ENCODE measurements at places on chromosomes 7 and 10. TPM values are rescaled to one million over a fixed set of nuclear protein-coding genes. Genes with fewer than 3 reads are reported as not detected.
A peak's percentile ranks its signal among the peaks of the same experiment; 100 is the strongest.

The ANKRD61 gene
- total RNA-seq = not detected

The AGR2 gene
- total RNA-seq = not detected

The PRR15 gene
- 6.3 TPM for total RNA-seq

The CDK1 gene
- 9.0 TPM for total RNA-seq

The STYXL1 gene
- 23.5 TPM for total RNA-seq

The SPDYE2 gene
- not detected for total RNA-seq

The GRIFIN gene
- total RNA-seq = not detected

The CYP2C19 gene
- total RNA-seq = 0.12 TPM

The NPY4R2 gene
- total RNA-seq = 0.53 TPM

DNA sequence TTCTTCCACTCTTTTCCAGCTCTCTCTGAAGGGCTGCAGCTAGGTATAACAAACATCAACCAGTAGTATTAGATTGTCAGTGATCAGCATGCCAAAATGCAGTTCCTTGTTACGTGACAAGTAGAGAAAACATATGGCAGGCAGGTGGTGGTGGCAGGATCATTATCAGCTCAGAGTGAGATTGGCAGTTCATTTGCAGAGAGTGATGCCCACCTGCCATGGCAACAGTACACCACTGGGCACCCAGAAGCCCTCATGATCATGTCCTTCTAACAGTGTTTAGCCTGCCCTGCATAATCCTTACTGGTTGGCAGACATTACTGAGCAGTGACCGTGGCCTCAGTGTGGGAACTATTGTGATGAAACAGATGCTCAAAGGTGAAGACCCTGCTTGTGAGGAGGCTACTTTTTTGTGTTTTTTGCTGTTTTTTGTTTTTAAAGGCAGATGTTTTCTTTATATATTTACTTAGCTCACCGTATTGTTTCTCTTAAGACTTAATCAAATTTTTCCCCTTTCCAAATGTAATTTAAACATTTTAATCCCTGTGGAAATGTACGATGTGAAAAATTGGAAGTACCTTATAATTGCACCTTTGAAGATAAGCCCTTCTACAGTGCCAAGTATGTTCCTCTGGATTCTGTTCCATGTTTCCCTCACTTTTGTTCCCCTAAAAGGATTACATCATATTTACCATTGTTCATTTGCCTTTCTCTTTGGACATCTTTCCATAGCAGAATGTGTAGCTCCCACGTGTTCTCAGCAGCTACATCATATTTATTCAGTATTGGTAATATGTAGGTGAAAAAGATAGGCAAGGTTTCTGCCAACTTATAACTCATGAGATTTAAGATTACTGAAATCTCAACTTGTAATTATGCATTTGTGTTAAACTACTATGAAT lies 179.6 kb downstream of the SND1 start:
- DNase-seq = no peak

- no peak for DNase-seq
These were observed 389.6 kb upstream of the PODXL start for GRCh38 chr7:131945957-131946544.

- no peak for DNase-seq
These were observed 2.7 kb downstream of the WASL start for GRCh38 chr7:123746055-123746454.

DNA sequence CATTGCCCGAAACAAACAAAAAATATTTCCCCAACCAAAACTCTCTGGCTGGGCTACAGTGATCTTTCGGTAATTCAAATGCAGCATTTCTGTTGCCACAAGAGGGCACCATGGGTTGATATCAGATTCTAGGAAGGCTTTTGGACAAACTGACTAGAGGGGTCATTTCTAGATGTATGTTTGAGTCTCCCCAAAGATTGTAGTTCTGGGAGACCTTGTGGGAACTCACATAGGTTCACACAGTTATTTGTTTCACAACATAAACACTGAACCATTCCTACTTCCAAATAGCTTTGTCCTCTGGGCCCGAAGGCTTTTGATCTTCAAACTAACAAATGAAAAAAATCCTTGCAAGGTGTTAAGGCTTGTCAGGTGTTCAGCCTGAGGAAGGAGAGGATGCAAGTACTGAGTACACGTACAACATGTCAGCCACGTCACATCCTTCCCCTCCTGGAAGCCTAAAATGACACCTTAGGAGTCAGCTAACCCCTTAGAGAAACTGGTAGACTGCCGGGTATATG lies 37.0 kb upstream of the IL15RA start:
- DNase-seq = no peak

DNA sequence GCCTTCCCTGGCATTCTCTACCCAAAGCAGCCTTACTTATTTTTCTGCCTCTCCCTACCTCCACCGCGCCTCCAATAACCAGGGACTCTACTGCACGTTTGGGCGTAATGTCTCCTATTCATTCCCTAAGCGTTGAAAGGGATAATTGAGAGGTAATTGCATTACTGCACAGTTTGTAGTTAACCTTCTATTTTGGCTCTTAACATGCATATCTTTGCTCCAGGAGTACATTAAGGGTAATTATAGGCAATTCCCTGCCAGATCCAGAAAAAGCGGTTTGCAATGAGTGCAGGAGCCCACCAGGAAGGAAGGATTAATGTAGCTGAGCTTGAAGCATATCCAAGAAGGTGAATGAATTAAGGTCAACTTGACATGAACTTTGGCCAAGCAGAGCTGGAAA lies 558.4 kb downstream of the TYW1 start:
- no peak for DNase-seq

DNA sequence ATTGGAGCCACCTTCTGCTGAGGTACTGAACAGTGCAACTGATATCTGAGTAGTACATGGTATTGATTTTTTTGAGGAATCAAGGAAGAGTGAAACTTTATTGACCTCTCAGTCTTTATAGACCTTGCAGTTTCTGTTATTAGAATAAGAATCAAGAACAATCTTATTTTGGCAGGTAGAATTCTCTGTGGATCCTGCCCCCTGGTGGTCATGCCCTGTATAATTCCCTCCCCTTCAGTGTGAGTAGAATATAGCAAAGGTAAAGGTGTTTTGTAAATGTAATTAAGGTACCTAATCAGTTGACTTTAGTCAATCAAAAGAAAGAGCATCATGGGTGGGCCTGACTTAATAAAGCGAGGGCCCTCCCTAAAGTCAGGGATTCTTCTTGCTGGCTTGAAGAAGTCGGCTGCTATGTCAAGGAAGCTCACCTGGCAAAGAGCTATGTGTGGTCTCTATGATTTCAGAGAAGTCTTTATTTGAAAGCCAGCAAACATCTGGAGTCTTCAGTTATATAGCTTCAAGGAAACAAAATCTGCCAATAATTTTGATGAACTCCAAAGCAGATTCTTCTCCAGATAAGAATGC lies 142.8 kb downstream of the LSM5 start:
- no peak for DNase-seq

DNA sequence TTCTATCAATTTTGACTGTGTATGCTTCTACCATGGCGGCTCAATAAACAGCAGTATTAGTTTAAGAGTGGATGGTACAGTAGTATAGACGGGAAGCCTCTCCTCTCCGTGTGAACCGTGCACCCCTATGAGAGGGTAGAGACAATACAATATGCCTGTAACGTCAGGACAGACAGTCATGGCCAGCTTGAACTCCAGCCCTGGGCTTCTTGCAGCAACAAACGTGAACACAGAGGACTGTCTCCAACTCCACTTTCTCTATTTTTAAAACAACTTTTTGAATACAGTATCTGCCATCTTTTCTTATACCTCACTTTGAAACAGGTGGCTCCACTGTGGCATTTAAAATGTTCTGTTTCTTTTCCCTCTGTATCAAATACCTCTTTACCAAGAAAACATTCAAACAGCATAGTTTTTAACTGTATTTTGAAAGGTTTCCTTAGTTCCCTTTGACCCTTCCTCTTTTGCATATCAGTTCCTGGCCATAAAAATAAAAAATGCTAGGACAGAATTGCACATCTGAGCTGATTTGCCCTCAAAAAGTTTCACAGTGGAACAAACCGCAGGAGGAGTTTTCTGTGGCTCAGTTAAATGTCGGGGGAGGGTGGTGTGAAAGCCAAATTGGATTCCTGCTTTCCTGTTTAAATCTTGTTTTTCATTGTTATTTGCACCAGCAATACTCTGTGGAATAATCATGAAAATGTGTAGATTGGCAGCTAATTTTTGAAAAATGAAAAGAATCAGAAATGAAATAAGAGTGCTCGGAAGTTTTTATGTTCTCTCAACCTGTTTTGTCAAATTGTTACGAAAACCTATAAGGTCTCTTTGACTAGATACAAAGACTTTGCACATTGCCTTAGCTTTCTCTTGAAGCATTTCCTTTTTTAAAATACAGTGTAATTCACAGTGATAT lies 8.0 kb downstream of the IKZF1 start:
- DNase-seq = no peak

DNA sequence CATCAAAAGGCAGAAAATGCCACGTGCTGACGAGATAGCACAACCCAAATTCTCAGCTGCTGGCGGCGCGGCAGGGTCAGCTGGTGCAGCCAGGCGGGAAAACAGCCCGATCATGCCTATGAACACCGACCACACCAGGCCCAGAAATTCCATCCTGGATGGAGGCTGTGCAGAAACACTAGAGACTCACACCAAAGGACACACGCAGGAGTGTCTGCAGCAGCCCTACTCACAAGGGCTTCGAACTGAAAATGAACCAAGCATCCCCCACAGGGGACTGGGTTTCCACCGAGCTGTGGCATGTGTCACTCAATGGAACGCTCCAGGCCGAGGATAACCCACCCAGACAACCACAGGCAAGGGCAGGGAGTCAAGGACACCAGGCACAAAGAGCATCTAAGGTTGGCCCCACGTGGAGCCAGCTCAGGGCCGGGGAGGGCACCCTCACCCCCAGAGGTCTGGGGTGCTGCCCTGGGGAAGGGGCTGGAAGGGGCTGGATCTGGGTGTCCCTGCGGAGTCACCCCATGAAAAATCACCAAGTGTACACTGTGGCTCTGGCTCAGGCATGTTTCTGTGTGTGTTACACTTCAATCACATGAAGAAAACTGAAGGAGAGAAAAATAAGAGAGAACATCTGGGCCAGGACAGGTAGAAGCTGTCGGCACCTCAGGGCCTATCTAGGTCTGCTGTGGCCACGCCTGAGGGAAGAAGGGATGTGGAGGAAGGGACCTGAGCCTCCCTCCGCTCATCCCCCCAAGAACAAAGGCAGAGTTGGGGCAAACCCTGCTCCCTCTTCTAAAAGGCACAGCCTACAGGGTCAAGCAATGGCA lies 33.0 kb downstream of the RASGEF1A start:
- DNase-seq = peak; percentile 58

DNA sequence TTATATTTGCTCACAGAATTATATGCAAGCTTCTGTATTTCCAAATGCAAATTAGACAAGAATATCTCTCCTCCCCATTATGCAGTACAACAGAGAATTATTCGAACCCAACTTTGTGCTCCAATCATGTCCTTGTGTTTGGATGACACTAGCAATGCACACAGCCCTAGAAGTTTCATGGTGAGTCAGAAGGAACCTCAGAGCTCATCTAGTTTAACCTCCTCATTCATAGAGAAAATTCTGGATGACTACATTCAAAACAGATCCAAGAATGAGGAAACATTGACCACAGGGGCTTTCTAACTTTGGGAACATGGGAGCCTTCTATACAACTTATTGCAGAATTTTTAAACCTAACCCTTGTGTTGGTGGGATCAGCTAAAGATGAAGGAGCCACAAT lies 12.8 kb upstream of the ARID5B start:
- DNase-seq = no peak

GRCh38 chr10:98418665-98419468 lies 3.9 kb upstream of the PYROXD2 start:
- DNase-seq = no peak

GRCh38 chr7:8809320-8809719 lies 375.9 kb downstream of the NXPH1 start:
- no peak for DNase-seq

- no peak for DNase-seq
These were observed 220.0 kb downstream of the ARHGAP21 start for GRCh38 chr10:24503461-24504320.

DNA sequence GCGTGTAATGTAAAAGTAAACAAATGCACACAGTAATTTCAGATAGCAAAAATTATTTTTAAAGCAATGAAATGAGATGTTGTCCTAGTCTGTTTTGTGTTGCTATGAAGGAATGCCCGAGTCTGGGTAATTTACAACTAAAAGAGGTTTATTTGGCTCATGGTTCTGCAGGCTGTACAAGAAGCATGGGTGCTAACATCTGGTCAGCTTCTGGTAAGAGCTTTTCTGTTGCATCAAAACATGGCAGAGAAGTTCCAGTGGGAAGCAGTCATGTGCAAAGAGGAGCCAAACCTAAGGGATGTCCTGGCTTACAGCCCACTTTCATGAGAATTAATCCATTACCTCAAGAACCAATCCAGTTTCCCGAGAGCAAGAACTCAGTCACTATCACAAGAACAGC lies 62.9 kb upstream of the MNX1 start:
- DNase-seq = no peak

- DNase-seq = no peak
These were observed 10.7 kb upstream of the SLIT1 start for GRCh38 chr10:97196223-97197029.

GRCh38 chr10:15719899-15720634 lies at the start of gene ITGA8:
ITGA8 (minus strand) TSS chr10:15719922; CDS start chr10:15719771, 151 bp downstream.
- DNase-seq = no peak

DNA sequence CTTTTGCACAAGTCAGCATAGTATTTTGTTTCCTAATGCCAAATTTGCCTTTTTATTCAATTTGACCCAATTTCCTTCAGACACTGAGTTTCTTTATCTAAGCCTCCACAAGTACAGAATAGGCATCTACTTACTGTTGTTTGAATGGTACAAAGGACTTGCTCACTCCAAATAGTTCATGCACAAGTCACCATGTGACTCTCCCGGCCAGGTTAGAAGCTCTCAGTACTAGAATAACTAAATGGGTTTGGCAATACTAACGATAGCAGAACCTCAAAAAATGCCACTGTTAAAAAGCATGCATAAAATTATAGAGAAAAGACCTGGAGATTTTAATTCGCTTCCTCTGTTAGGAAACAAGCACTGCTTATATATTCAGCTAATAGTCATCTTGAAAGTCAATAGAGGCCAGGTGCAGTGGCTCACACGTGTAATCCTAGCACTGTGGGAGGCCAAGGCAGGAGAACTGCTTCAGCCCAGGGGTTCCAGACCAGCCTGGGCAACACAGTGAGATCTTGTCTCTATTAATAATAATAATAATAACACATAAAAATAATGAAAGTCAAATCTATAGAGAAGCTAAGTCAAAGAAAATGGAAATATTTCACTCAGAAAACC lies 335.8 kb upstream of the MBL2 start:
- DNase-seq = no peak

GRCh38 chr10:118495499-118495898 lies 99.9 kb downstream of the PRLHR start:
- DNase-seq = no peak

- no peak for DNase-seq
These were observed 190.0 kb downstream of the ZMYND11 start for GRCh38 chr10:325282-325681.

- DNase-seq = no peak
These were observed 108.6 kb downstream of the TMEM130 start for GRCh38 chr7:98761225-98761624.

- DNase-seq = no peak
These were observed 9.1 kb downstream of the KLF6 start for GRCh38 chr10:3775696-3776551.
